T-cell (primary cell): ENCODE measurements at places on chromosomes 5 and 9. TPM values are rescaled to one million over a fixed set of nuclear protein-coding genes. Genes with fewer than 3 reads are reported as not detected.

Gene NPDC1
- total RNA-seq = 76.7 TPM

- DNase-seq = no peak
These were observed 161.2 kb downstream of the ZNF462 start for GRCh38 chr9:107024193-107024592.

- no peak for DNase-seq
These were observed 40.9 kb downstream of the CPEB4 start for GRCh38 chr5:173928871-173929574.

DNA sequence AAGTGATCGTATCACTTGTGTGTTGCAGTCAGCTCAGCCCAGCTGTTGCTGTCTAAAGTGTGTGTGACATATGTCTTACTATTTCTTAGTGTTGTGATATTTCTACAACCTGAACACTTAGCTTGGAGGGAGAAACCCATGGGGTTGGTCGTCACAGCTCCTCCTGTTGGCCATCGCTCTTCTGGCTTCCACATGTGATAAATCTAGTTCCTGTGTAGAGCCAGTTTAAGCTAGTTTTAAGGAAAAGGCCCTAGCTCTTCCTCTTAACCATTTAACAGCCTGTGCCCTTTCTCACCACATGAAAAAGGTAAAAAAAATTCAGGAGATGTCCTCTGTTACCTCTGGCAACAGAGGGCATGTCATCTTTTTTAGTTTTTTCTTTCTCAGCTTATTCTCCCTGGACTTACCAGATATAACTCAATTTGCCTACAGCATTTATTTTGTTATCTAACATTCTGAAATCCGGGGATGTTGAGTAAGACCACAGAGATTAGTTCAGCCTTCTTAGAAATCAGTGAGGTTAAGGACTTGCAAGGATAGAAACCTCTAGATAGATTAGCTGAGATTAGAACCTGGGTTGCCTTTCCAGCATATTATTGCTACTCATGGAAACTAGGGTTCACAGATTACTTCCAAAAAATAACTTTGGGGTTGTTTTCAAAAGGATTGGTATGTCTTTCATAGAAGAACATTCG is 100.4 kb downstream of the GAPVD1 start:
- DNase-seq = no peak

DNA sequence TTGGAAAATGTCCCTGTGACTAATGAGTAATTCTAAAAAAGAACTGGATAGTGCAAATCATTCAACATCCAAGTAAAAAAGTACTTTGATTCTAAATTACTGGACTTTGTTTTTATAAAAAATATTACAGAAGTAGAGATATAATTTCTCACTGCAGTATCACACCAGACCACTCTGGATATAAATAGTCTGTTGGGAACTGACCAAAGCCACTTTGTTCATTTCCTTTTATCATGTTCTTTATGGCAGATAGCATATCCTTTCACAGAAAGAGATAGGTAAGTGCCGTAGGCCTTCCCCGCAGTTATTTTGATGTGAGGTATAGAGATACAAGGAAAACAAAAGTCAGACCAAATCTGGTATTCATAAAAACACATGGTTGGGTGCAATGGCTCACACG is 827.4 kb upstream of the GRAMD2B start:
- no peak for DNase-seq

- DNase-seq = no peak
These were observed 145.4 kb upstream of the MTAP start for GRCh38 chr9:21656776-21657674.

DNA sequence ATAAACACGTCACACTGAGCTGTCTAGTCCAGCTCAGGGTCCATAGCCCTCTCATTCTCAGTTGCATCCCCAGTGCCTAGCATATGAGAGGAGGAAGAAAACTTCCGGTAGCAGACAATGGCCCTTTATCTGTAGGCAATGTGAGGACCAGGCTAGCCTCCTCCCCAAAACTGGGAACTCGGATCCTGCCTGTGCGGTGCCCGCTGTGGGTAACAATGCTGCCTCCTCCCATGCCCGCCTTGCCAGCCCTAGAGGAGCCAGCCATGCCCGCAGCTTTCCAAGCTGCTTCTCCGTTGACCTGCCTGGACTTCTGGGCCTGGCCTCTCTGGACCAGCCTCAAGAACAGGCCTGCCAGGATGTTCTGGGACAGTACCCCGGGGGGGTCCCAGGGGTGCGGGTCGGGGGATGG is 74.6 kb upstream of the ORM1 start:
- DNase-seq = no peak

GRCh38 chr5:179816796-179817469 is 3.8 kb upstream of the SQSTM1 start:
- DNase-seq = no peak

DNA sequence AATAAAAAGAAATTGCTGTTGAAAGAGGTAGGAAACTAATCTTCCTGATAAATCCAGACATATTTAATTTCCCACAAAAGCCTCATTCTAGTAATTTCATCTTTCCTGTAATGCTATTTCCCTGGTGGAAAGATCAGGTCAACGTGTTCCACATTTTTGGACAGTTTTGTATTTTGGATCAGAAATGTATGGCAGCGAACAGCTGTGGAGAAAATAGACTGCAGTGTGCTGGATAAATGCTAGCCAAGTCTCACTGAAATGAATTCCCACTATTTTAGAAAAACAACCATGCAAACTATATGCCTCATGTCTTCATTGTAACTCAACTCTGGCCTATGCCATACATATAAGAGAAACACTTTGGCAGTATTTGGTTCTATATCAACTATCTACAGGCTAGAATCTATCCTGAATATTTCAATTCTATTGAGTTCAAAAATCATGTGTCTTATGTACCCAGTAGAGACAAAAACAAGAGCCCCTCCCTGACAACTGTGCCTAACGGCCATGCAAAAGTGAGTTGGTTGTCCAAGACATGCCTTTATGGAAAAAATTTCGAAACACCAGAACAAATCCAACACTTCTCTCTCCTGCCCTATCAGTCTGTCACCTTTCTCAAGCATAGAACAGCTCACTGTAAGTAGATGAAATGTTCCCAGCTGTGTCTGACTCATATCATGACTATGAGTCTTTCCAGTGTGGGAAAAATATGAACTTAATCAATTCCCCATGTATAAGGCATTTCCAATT is 191.3 kb upstream of the NREP start:
- DNase-seq = no peak

GRCh38 chr9:91134608-91135007 is 227.1 kb downstream of the AUH start:
- DNase-seq = no peak

- DNase-seq = no peak
These were observed 41.5 kb downstream of the WNK2 start for GRCh38 chr9:93225417-93225816.

DNA sequence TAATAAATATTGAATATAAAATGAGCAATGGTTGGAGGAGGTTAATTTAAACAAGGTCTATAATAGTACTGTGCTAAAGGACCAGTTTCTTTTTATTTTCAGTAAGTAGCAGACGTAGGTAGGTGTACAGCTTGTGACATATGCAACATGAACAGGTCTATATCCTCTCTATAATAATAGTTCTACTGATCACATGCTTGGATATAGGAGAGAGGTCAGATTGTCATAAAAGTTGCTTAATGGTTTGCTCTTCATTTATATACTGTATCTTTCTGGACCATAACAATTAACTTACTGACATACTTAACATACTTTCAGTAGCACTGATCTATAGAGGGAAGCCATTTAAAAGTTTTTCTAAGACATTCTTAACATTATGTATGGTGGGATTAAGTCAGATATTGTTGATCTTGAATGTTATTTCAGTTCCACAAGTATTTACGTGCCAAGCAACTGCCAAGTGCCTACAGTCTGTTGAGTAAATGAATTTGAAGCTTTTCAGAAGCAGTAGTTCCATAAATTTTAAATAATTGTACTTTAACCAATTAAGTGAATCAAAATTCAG is 68.0 kb downstream of the DENND4C start:
- DNase-seq = no peak

DNA sequence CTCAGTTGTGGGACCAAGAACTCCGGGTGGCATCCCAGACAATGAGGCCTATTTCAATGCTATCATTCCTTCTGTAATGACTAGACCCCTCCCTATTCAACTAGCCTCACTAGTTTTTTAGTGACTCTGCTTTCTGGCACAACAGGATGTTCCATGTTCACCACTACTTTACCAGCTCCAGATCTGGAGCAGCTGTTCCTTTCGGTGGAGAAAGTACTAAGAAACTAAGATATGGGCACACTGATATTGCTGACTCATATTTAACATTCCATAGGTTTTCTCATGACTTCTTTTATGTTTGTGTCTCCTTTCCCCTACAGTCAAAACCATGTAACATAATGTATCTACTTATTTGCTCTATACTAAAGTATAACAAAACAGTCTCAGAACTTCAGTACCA is 24.1 kb downstream of the IL33 start:
- no peak for DNase-seq

DNA sequence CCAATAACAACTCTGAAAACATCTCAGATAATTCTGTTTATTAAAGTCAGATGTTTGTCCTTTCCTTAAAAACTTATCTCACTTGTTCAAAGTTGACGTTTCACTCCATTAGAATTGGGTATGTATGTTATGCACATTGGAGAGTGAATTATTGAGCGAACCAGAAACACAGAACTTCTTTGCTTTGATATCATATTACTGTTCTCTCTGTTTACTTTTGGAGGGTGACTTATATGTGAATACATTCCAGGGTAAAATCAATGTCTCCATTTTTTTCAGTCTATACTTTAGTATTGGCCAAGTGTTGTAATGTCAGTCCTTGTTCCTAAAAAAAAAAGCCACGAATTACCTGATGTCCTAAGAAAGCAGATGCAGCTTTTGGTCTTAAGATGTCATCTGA is 307.4 kb downstream of the CSNK1G3 start:
- DNase-seq = no peak

DNA sequence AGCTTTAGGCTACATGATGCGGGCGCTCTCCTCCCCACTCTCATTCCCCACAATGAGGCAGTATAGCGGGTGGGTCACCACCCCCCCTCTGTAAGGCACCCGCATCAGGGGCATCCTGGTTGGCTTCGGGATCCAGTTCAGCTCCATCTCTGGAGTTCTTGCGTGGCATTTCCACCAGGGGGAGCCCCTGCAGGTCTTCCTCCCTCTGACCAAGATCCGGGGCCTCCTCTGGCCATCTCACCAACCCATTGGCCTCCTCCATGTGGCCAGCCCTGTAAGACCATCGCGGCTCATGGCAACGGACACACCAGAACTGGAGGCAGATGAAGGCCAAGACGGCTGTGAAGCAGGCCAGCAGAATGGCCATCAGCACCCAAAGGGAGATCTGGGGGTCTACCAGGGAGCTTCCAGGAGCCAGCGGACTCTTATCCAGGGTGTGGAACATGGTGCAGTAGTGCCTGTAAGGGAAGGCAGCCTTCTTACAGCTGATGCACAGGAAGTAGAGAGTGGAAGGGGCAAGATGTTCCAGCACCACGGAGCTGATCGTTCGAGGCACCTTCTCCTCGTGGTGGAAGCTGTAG is 77.0 kb downstream of the CYFIP2 start:
- DNase-seq = no peak

- no peak for DNase-seq
These were observed 306.7 kb downstream of the EBF1 start for GRCh38 chr5:158792976-158793375.

- DNase-seq = no peak
These were observed 7.2 kb downstream of the GNA14 start for GRCh38 chr9:77640741-77641580.

DNA sequence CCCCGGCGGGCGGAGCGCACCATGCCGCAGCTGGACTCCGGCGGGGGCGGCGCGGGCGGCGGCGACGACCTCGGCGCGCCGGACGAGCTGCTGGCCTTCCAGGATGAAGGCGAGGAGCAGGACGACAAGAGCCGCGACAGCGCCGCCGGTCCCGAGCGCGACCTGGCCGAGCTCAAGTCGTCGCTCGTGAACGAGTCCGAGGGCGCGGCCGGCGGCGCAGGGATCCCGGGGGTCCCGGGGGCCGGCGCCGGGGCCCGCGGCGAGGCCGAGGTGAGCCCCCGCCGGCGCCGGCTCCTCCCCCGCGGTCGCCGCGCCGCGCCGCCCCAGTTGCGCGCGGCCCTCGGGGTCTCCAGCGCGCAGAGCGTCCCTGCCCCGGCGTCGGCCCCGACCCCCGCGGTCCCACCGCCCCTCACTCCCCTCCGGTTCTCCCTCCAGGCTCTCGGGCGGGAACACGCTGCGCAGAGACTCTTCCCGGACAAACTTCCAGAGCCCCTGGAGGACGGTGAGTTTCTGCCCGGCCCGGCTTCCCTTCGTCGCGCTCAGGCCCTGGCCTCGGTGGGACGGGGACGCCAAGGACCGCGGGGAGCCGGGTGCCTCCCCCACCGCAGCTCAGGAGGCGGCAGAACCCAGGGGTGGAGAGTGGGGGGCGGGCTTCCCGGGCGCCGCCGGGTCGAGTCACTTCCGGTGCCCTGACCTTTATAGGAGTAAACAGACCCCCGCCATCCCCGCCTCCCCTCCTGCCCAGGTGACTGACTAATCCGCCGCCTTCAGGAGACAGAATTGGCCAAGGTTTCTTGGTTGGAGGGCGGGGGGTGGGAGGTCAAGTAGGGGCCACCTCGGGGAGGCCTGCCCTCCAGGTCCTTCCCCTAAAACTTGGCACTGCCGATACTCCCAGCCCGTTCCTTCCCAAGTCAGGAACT is 665 bp downstream of the TCF7 start:
- DNase-seq = peak; percentile 54

DNA sequence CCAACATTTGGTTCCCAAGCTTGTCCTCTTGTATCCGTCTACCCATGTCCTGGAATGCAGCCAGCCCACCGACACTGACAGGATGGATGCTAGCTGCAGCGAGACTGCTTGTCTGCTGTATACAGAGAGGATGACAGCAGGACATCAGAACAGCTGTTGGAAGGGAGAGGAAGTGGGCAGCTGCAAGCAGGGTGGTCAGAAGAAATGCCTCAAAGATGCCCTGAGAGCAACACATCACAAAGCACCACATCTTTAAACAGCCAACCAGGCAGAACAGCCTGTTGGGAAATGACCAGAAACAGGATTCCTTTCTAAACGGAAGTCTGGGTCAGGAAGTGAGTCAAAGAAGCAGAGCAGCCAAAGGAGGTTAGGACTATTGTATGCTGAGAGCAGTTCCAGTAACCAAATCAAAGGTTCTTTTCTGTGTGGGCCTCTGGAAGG is 219.1 kb downstream of the NDUFS4 start:
- no peak for DNase-seq

DNA sequence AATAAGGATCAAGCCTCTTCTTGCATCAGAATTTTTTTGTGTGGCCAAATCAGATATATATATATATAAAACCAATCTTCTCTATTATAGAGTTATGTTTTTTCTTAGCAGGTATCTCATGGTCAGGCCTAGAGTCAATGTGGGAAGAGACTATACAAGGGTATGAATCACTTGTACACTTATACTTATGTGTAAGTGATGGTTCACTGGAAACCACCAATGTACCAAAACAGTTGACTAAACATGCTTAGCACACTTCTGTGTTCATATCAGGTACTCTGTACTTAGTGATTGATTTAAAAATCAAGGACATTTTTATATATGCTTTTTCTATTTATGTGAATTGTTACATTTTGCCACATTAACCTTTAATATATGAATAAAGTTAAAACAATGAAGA is 92.6 kb downstream of the CWC27 start:
- no peak for DNase-seq

DNA sequence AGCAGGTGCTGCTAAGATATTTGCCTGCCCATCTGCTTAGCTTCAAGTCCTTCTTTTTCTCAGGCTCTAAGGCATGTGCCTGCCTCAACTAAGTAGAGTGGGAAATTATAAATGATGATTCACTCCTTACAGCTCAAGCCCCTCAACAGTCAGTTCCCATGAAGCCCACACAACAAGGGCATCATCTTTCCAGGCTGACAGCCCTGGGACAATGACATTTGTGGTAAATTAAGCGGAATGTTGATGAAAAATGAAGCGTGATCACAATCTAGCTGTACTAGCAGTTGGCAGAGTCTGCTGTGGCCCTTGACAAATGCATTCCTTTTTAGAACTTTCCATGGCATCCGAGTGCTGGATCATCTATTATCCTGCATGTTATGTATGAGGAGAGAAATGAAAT is 548.6 kb downstream of the KIF4B start:
- no peak for DNase-seq
